ENCODE measurements at places on chromosomes 13 and 19. TPM values are rescaled to one million over a fixed set of nuclear protein-coding genes. Genes with fewer than 3 reads are reported as not detected.
A peak's percentile ranks its signal among the peaks of the same experiment; 100 is the strongest.

DNA sequence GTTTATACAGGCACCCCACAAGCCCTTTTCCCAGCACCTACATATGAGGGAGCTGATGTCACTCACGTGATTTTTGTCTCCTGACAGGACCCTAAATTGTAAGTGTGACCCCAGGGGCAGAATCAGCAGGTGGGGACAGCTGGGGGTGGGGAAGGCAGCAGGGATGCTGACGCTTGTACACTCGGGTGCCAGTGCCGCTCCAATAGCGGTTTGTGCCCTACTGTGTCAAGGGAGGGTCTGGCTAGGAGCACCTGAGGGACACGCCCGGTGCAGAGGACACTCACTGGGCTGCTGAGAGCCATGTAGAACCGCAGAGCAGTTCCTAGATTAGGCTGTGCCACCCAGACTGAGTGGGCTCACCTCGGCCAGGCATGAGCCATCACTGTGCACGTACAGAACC, 81.3 kb downstream of the SCGB2B2 start:
- no peak for DNase-seq

GRCh38 chr19:47778954-47779351, 450 bp downstream of the SELENOW start:
- peak; percentile 23 for DNase-seq

Gene PLIN4
- total RNA-seq, result not detected

Gene PPP2R1A
- 203 TPM for total RNA-seq

DNA sequence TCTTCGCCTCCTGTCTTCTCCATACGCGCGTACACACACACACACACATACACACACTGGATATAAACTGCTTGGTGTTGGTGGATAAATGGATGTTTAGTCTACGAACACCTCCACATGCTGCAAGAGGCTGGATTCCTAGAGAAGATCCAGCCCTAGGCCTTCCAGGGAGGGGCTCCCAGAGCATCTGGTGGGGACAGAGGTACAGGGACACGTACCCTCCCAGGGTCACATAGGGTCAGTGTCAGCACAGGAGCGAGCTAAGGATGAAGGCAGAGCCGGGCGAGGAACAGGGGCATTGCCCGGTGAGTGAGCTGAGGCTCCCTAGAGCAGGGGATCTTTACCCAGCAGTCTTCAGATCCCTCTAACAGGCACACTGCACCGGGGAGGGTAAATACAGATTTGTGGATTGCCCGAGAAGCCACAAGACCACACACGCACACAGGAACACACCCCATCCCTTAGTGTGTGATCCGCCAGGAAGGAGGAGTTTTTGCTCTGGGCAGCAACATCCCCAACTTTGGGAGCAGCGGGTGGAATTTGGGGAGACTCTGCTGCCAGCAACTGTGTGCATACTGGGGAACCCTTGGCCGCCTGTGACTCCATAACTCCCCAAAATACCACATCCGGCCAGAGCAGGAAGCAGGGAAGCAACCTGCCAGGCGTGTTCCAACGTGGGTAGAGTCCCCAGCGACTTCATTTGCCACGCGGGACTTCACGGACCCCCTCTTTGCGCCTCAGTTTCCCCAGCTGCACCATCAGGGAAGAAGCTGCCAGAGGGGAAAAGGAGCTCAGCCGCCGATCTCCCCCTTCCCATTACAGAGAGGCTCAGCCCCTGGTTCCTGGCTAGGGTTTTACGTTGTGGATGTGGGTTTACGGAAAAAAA, 5.8 kb upstream of the TLE2 start:
- peak; percentile 68 for DNase-seq

Gene ZNF100
- total RNA-seq, result 19.5 TPM

Gene MLLT1
- total RNA-seq, result 37.2 TPM

Gene ADGRE2
- 0.48 TPM for total RNA-seq

Gene COL5A3
- 1.1 TPM for total RNA-seq

Gene NOVA2
- 0.30 TPM for total RNA-seq

Gene FREM2
- total RNA-seq, result not detected

DNA sequence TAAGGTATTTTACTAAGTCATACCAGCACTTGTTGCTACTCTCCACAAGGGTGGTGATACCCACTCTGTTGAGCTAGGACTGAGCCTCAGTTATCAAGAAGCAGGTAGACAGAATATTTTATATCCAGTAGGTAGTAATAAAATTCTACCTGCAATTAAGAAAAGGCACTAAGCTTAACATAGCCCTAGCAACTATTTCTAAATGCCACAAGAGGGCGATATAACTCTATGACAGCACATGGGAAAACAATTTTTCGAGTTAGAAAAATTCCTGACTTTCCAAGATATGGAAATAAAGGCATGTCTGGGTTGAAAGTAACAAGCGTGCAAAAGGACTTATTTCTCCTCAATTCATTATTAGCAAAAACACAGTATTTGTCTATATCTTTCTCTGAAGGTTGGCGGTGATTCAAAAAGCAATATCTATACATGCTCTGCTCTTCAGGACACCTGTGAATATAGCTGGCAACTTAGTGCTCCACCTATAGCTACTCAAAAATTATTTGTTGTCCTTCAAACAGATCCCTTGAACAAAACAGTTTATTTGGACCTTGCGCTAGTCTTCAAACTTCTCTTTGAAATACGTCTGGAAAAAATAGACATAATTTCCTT, 14.7 kb downstream of the CCDC169 start:
- DNase-seq, result no peak

GRCh38 chr19:2969104-2969504, 8.3 kb upstream of the TLE6 start:
- no peak for DNase-seq

- DNase-seq, result no peak
Observed at GRCh38 chr13:29154390-29154789, 334.3 kb downstream of the MTUS2 start.

GRCh38 chr13:90700340-90700739, 647.1 kb upstream of the MIR17HG start:
- no peak for DNase-seq

DNA sequence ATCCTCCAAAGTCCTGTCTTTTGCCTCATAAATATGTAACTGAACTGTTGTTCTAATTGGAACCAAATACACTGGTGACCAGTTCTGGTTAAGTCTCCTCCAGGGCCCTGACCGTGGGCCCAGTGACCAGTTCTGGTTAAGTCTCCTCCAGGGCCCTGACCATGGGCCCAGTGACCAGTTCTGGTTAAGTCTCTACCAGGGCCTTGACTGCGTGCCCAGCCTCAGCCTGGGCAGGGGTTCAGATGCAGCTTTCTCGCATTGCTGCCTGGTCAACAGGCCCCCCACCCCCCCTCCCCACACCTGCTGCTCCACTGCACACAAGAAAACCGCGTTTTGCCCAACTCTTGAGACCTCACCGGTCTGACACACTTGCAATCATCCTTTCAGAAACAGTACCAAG, 3.8 kb upstream of the GRTP1 start:
- peak; percentile 6 for DNase-seq

DNA sequence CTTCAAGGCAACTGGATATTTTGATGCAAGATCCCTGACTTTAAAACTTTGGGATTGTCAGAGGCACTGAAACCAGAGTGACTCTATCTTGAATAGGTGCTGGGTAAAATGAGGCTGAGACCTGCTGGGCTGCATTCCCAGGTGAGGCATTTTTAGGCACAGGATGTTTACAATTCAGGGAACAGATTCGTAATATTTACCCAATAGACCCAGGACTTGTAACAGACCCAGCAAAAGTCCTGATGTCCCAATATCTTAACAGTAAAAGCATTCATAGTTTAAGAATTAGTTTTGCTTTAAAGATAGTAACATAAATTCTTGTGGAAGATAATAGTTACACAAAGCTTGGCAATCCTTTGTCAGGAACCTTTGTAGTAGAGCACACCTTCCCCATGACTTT, 166.2 kb downstream of the FGF14 start:
- no peak for DNase-seq

- no peak for DNase-seq
Observed at GRCh38 chr19:45136507-45137178, 24.1 kb downstream of the NKPD1 start.

GRCh38 chr19:5394551-5395505, 54.2 kb upstream of the PTPRS start:
- DNase-seq, result no peak

DNA sequence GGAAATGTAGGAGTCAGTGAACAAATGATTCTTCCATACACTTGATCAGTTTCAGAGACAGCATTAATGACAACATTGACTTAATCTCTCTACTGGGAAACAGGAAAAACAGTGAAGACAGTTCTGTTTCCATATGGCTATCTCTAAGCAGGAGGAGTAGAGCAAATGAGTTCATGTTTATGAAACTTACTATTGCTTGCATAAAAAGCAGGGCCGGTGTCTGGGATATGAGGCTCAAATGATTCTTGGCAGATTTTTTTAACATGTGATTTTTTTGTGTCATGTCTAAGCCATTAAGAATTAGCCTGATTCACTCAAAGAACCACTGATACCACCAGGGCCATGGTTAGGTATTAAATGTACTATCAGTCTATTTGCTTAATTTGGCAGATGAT, 141.9 kb downstream of the SLC7A1 start:
- DNase-seq, result no peak

- DNase-seq, result no peak
Observed at GRCh38 chr13:60273971-60274527, 110.3 kb upstream of the DIAPH3 start.

Gene CDKN2D
- total RNA-seq, result 85.4 TPM

DNA sequence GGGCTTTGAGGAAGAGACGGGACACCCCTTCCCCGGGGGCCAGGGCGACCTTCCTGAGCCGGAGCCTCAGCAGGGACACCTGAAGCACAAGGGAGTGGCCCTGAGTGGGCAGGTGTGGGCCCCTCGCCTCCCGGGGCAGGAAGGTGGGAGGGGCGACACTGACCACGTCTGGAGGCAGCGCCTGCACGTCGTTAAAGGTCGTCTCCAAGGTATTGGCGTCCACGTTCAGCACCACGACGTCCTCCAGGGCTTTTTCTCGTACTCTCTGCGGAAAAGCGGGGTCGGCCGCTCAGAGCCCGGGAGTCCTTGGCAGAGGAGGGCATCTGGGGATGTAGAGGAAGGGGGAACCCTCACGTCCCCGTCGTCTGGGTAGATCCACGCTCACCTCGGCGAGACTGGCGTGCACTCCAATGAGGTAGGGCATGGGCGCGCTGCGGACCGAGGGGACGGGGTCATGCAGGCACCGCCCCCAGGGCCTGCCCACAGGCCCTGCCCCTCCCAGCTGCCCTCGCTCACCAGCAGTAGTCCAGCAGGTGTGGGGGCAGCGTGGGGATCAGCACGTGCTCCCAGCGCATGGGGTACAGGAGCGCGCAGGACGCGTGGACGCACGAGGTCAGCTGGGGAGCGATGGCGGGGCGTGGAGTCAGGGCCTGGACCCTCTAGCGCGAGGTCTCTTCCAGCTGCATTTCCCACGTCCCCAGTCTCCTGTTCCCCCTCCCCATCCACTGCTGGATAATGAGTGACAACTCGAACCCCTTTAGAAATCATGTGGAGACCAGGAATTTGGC, 6.1 kb downstream of the DENND1C start:
- no peak for DNase-seq

Gene AMH
- total RNA-seq, result 4.6 TPM

GRCh38 chr13:100899720-100900316, 225.2 kb upstream of the TMTC4 start:
- DNase-seq, result no peak

DNA sequence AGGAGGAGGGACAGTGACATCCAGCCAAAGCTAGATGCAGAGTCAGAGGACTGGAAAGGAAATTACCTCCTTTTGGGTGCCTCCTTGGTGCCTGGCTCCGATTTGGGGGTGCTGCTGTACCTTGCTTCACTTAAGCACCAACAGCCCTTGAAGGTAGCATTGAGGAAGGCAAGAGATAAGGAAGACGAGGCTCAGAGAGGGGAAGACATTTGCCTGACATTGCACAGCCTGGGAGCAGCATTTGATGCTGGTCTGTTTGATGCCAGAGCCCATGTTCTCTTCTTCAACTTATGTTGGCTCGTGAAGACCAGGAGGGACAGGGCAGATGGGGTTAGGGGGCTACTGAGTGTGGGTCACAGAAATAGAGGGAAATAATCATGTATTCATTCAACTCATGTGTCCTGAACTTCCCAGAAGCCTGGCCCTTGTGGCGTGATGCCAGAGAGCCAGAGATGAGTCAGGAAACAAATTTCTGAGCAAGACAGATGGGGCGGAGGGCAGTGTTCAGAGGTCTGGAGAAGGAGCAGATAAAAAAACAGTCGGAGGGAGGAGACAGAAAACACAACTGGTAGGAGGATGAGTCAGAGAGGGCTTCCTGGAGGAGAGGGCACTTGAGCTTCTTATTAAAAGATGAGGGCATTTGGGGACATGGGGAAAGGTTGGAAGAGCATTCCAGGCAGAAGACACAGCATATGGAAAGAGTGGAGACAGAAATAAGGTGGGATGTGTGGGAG, 3.0 kb upstream of the C19orf81 start:
- DNase-seq, result no peak

- DNase-seq, result peak; percentile 82
Observed at GRCh38 chr19:35644987-35645679, 3.0 kb upstream of the COX6B1 start.

DNA sequence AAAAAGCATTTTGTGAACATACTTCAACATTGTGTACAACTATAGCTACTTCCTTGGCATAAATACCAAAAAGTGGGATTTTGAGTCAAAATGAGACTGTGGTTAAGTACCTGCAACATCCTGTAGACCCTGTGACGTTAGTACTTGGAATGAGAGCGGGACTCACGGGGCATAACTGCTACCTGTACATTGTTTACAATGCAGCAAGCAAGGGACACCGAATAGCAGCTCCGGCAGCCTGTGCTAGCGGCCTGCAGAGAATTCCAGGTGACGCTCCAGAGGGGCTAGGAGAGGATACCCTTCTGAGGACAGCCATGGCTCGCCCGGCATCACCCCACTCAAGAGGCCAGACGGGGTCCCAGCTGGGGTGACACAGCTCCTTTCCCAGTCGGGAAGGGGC, 824 bp upstream of the ZNF331 start:
- peak; percentile 17 for DNase-seq

Gene TMEM221
- not detected for total RNA-seq

Gene RNF113B
- total RNA-seq, result not detected

DNA sequence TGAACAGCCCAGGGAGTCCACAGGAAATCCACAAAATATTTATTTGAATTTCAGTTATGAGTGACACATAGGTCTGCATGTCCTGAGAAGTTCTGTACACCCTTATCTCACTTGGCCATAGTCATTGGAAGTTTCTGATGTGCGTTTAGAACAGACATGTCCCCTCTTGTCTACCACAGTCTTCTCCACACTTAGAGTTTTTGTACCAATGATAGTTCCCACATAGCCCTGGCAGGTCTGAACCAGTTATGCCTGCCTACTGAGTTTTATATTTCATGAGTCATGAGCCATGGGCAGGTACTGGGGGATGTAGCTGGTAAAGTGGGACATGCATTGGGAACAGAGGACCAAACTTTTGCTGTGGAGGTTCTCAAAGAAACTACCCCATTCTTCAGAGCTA, 11.3 kb downstream of the ZNF132 start:
- DNase-seq, result no peak

Gene ZNF136
- total RNA-seq, result 11.0 TPM

- DNase-seq, result no peak
Observed at GRCh38 chr13:23752111-23753001, 136.8 kb downstream of the MIPEP start.

DNA sequence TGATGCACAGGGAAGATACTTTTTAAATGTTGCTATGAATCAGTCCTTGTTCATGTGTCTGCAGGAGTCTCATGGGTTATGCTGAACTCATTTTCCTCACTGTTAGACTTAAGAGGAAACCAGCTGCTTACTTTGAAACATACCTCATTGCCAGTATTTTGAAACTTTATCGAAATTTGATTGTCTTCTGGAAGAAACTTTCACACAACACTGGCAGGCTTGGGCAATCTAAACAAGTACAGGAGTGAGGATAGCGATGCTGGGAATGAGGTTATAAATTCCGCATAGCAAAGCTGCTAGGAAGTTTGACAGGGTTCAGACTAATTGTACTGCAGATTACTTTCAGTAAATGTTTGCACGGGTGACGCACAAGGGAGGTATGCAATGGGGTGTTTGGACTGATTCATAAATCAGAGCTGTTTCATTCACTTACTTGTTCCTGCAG, 245.7 kb downstream of the DNAJC15 start:
- DNase-seq, result no peak
